ENCODE measurements at places on chromosomes 1 and 21.

DNA sequence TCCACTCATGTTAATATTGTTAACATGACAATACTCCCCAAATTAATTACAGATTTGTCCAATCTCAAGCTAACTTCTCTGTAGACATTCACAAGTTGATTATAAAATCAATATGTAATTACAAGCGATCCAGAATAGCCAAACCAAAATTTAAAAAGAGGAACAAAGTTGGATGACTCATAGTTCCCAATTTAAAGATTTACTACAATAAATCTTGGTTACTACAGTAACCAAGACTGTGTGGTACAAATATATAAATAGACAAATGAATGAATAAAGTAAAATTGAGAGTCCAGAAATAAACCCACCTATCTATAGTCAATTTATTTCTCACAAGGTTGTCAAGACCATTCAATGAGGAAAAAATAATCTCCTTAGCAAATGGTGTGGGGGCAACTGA is 7.1 kb upstream of the KRTAP10-4 start:
- DNase-seq, result no peak

- DNase-seq, result no peak
Measured at GRCh38 chr1:70079546-70079945, 125.8 kb downstream of the LRRC40 start.

DNA sequence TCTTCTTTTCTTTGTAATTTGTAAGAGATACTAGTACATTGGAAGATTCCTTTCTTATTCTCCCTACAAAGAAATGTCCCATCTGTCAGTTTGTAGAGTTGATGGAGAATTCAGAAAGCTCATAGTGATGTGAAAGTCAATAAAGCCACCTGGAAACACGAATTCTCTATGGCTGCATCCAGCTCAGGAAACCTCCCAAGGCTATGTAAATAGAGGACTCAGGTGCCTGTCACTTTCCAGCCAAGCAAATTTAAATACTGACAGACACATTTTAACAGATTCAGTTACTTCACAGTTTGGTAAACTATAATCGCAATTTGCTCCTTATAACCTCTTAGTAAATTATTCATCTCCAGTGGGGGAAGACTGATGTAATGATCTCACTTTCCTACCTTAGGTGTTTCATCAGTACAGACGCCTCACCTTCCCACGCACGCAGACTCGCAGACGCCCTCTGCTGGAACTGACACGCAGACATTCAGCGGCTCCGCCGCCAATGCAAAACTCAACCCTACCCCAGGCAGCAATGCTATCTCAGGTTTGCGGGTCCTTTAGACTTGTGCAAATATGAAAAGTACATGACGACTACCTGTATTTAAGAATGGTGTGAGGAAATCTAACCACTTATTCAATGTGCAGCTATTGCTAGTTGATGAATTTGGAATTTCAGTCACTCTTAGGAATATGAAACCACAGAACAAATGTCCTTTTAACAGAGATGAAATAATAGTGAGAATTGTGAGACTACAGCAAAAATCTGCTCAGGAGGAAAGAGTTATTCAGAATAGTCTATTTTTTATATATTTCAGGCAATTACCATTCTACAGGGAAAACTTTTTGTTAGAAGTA is 60.6 kb downstream of the PTPRC start:
- no peak for DNase-seq

GRCh38 chr1:154953611-154954038 is 2.3 kb downstream of the PBXIP1 start:
- DNase-seq, result no peak

DNA sequence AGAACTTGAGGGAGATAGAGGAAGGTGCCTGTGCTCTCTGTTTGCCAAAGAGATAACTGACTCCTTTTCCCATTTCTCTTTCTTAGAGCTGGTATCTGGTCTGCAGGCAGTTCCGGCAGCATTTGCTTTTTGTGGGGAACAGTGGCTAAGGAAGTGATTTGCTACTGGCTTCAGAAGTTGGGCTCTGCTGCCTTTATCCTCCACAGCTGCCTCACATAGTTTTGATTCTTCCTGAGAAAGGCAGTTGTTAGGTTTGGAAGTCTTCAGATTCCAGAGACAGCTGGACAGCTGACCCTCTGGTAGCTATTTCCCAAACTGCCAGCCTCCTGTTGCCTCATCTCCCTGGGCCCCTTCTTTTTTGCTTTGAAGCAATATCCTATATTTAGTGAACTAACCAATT is 62.6 kb upstream of the MACF1 start:
- DNase-seq, result no peak

GRCh38 chr1:221711656-221712055 is 30.2 kb downstream of the DUSP10 start:
- DNase-seq, result no peak

- DNase-seq, result no peak
Measured at GRCh38 chr1:164728719-164729118, 169.7 kb downstream of the PBX1 start.

DNA sequence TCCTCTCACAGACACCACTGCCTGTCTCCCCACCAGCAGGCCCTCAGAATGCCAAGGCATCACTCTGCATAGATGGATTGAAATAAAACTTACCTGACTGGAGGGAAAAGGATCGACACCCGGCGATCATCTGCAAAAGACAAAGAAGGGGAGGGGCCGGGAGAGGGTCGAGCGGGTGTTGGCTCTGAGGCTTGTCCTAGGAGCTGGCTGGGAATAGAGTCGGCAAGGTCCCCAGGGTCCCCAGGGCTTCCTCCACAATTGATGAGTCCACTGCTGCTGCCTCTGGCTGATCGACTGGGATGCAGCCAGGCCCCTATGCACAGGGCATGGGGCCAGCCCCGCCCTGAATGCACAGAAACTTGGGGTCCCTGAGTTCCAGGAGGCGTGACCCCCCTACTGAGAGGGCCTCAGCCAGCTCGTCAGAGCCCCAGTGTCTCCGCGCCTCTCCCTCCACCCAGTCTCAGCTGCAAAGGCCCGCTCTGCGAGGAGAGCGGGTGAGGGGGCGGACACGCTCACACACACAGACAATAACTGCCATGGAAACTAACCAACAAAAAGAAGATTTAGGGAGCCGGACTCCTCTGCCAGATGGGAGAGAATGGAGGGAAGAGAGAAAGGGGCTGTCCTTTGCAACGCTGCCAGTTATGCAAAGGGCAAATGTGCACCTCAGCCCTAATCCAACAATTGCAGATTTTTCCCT is at the start of gene KLHDC8A:
TSS of gene KLHDC8A (minus strand) at position 483 of the 700 bp plus-strand sequence. CDS start 13,318 bp downstream, outside the sequence.
- no peak for DNase-seq

DNA sequence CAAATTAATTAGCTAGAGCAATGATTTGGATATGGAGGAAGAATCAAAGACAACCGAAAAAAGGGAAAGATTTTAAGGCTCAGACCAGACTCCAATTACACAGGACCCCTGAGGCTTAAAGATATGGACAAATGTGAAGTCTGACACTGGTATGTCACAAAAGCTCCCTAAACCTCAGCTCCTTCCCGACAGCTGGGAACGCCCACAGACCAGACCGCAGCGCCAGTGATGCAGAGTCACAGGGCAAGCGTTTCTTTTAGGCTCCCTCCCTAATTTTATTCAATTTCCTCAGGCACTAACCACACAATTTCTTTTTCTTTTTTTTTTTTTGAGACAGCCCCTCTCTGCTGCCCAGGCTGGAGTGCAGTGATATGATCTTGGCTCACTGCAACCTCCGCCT is 40.2 kb downstream of the NID1 start:
- DNase-seq, result no peak

GRCh38 chr1:243842978-243843511 is 7.0 kb downstream of the AKT3 start:
- no peak for DNase-seq

DNA sequence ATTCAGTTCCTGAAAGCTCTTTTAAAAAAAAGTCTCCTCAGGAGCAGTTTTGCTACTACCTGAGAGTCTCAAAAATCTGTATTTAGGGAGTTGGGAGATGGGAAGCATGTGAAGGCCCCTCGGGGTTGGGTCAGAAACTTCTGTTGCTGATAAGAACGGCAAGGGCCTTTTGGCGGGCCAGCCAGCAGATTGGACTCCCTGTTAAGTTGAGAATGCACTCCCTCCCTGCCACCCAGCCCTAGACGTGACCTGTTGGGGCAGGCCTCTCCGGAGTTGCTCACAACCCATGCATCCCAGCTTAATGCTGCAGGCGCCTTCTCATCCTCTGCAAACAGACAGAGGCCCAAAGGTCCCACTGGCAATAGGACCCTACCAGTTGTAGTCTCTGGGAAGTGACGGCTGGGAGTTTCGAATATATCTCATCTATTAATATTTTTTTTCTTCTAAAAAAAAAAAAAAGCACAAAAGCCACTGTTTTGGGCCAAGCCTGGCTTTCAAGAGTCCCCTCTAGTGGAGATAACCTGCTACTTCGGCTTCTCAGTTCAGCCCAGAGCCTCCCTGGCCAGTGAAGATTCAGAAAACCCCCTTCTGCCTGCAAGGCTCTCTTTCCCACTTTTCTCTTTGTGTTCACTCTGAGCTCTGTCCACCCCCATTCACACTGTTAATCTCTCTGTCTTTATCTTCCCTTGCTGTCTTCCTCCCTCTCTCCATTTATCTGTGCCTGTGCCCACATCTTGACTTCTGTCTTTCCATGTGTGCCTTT is 5.3 kb downstream of the PLXNA2 start:
- no peak for DNase-seq

DNA sequence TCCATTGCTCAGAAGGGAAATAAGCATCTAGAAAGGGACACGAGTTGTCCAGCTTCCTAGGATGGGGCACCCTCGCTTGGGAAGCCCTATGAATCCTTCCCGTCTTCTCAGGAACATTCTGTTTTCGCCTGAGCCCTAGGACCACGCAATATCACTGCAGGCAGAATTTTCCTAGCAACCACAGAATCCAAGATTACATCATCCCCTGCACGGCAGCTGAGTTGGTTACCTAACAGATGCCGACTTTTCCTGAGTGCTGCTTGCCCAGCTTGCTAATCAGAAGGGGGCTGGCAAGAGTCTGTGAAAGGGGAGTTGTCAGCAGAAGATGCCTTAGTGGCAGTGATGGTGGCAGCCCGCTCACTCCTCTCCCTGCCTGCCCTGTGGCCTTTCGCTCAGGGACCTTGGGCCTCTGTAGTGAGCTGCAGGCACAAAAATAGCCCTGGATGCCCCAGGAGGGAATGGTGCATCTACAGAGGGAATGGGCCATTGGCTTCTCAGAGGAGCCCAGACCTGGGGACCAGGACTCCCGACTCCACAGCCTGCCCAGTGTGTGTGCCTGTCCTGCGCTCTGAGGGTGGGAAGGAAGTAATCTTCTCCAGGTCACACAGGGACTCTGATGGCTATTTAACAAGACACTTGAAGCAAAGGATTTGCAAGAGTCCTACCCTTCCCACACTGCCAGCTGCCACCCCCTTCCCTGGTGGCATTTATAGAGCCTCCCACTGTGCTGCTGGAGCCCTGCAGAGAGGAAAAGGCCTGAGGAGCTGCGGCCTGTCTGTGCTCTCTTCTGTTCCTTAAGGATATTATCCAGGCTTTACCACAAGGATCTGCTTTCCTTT is 28.9 kb upstream of the CLSTN1 start:
- no peak for DNase-seq

DNA sequence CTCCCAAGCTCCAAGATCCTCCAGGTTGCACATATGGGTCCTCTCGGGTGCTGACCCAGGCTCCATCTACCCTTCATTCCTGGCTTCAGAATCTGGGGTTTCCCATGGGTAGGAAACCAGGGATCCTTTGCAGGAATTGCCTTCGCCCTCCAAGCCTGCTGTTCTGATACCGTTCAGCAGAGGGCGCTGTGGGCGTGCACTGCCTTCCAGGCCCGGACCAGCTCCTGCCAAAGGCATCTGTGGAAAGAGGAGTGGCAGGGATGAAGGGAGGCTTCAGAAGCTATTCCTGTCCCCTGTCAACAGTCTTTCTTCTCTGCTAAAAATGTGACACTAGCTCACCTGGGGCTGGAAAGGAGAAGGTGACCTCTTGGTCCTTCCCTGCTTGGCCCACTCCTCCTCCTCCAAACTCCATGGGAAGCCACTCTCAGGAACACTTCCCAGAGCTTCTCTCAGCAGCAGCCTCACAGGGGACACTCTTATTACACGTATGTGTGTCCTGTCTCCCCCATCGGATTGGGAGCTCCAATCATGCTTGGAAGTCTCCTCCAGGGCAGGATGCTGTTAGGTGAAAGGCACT is 71.2 kb downstream of the VWA5B1 start:
- no peak for DNase-seq

GRCh38 chr21:27534206-27534605 is 567.3 kb upstream of the ADAMTS5 start:
- DNase-seq, result no peak

DNA sequence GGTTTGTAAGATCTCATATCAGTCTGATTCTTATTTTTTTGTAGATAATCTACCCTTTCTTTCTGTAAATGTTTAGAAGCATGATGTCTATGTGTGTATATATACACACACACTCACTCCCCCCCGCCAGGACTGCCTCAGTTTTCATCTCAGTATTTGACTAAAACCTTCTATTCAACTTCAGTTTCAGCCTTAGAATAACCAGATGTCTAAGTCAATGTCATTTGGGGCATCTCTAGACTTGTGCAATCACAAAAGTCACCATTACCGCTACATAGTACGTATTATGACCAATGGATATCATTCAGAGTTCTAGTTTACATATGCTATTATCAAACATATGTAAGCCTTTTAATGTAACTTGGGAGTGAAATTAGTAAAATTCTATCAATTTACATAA is 53.3 kb upstream of the BOLA1 start:
- no peak for DNase-seq

- DNase-seq, result no peak
Measured at GRCh38 chr1:20867062-20867461, 80.0 kb upstream of the HP1BP3 start.

Data from stimulated activated CD4-positive, alpha-beta T cell treated with anti-CD3 and anti-CD28 coated beads, Interleukin-1b, Interleukin-23, amount 100 ng/mL, for 1 hour (primary cell).